ENCODE measurements at places on chromosomes 4 and X.

- DNase-seq = no peak
Observed at GRCh38 chrX:106613277-106613676, 1.5 kb downstream of the RADX start.

DNA sequence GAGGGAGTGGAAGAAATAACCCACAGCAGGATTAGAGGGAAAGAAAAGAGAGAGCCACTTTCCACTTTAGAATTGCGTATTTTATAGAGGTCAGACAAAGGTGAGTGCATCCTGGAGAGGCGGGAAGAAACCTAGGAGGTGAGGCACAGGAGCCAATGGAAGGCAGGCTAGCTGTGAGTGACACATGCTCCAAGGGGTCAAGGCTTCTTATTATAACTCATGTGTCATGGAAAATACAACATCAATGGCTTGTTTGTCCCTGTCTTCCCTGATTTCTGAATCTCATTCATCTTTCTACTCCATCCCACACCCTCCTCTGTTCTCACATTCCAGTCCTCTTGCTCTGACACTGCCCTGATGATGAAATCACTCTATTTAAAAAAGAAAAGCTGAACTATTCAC lies 14.4 kb downstream of the ANXA3 start:
- DNase-seq = no peak

- no peak for DNase-seq
Observed at GRCh38 chrX:6163721-6164120, 64.9 kb downstream of the NLGN4X start.

DNA sequence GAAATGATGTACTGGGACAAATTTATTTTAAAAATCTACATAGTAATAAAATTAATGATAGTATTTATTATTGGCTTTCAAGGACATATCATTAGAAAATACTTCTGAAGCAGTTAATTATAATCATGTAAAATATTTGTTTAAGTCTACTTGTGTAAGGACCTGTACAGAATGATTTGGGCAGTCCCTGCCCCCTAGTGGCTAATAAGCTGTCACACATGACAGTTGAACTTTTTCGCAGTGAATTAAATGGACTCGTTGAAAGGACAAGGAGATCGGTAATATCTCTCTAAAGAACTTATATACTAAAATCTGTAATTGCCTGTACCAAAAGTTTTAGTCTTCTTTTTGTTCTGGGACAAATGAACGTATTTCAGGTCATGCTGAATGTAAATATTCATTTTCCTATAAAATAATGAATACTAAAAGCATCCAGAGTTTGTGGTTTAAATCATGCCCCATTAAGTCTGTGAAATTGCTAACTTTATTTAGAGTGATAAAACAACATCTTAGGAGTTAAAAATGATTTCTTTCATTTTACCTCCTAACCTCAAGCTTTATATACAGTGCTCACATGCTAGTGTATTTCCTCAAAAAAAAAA lies 13.6 kb downstream of the EXOC1 start:
- DNase-seq = no peak

- DNase-seq = no peak
Observed at GRCh38 chr4:152243206-152243605, 292.7 kb downstream of the FBXW7 start.

DNA sequence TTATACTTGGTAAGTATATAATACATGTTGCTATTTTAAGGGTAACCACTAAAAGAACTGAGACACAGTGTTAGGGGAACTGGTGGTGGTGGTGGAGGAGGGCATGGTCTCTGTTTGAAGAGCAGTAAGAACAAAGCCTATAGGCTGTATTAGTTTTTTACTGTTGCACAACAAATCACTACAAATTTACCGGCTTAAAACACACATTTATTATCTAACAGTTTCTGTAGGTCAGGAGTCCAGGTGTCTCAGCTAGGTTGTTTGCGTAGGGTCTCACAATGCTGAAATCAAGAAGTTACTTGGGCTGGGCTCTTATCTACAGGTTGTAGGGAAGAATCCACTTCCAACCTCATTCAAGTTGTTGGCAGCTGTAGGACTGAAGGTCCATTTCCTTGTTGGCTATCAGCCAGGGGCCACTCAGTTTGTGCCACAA lies 52.6 kb downstream of the CASK start:
- DNase-seq = no peak

GRCh38 chr4:70984589-70984988 lies 8.9 kb upstream of the DCK start:
- no peak for DNase-seq

GRCh38 chr4:183422962-183423631 lies 21.3 kb upstream of the CDKN2AIP start:
- DNase-seq = no peak

DNA sequence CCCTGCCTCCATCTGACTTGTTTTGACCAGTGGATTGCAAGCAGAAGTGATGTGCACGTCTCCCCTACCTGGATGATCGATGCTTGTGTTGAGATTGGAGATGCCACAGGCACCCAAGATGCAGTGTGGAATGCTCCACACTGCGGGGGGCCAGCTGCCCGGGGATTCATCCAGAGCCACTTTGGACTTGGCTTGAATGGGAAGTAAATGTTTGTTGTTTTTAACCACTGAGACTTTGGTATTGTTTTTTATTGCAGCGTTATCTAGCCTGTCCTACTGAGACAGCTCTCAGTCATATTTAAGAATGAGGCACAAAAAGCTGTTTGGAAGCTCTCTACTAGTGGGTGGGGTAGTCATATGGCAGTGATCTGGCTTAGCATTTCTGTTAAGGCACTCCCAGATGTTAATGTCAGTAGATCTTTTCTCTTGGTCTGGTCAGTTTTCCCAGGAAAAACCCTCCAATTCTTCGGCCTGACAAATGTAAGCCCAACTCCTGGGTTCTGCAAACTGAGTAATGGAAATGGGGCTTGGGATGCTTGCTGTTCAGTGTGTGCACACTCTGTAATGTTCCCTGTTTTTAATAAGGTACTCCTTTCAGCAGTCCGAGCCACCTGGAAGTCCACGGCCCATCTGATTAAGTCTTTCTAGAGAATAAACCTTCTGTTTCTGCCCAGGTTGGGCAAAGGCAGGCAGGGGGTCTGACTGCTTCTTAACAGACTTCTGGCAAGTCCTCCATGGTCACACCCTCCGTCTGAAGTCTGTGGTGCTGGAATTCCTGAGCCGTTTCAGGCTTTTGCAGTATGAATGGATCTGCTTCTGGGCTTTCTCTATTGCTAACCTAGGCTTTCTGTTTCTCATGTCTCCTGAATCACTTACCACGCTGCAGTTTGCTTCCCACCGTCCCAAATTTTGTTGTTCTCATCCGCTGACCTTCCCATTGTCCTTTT lies 74.8 kb downstream of the WWC2 start:
- DNase-seq = no peak

- DNase-seq = no peak
Observed at GRCh38 chrX:23694606-23695005, 27.3 kb downstream of the PRDX4 start.

GRCh38 chr4:180285796-180286195 lies 1957.4 kb upstream of the TENM3 start:
- DNase-seq = no peak

DNA sequence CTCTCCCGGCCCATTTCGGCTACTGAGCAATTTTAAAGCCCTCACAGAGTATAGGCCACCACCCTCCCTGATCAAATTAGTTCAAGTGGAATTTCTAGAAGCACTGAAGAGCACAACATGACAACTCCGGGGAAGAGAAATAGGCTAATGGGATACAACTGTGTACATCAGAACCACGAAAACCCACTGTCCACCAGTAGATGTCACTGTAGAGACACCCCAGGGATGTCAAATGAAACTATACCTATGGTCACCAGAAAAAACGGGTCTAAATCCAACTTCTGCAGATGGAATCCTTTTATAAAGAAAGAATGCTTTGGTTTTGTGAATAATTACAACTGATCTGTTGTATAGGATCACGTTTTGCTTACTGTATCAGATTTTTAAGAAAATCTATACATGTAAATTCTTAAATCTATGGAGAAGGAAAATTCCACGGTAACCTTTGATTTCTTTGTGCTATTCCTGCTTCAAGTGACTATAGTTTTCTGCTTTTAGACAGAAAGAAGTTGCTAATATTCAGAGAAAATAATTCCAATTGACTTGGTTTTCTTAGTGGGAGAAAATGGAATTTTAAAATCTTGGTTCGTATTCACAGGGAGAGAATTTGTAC lies 29.5 kb upstream of the MAP3K15 start:
- DNase-seq = peak; percentile 2

DNA sequence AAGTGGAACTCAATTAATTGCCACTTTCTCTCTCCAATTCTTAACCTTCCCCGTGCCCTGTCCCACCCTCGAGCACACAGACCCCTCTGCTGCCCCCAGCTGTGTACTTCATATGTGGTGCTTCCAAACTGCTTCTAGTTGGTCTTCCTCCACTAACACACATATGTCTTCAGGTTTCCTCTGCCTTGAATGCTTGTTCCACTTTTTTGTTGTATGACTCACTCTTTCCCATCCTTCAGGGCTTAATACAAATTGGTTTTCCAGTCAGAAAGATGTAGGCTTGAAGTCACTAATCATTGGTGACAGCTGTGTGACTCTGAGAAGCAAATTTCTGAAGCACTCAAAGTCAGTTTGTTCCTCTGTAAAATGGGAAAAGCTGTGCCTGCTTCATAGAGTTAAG lies 30.6 kb downstream of the TRIM2 start:
- no peak for DNase-seq

- DNase-seq = no peak
Observed at GRCh38 chrX:34612036-34612435, 45.0 kb downstream of the TMEM47 start.

DNA sequence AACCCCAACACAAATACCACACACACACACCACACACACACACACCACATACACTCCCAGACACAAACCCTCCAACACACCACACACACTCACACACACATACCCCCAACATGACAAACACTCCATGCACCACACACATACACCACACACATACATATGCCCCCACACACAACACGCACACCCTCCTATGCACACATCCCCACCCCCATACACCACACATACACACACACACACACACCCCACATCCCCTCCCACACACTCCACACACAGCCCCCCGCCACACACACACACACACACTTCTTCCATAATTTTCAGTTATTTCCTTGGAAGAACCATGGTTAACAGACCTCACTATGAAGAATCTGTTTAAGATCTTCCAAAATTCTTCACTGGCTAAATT lies 173.5 kb upstream of the KCNIP4 start:
- no peak for DNase-seq

DNA sequence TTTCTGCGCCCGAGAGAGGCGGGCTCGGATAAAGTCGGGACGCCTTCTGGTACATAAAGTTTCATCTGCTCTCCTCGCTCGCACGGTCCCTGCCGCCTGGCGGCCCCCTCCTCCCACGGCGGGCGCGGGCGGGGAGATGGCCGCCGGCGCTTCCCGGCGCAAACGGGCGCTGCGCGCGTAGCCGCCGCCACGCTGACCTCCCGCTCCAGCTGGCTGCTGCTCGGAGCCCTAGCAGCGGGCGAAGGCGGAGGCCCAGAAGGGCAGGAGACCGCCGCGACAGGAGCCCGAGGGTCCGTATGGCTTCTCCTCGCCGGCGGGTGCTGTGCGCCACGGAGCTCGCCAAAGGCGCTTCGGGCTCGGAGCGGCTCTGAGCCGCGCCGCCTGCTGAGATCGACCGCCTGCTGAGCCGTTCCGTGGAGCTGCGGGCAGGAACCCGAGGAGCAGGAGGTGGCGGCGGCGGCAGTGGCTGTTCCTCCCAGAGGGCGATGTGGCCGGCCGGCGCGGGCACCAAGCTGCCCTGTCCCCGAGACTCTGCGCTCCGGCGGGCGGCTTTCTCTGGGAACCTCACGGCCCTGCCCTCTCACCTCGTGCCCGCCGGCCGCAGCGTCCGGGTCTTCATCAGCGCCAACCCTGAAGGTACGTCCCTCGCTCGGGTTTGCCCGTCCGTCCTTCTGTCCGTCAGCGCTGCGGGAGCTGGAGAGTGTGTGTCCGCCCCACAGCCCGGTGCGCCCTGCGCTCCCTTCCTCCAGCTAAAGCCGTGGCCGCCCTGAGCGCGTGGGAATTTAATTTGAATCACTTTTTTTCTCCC lies at the start of gene NWD2:
NWD2 (plus strand) TSS at position 161 of the 808 bp plus-strand sequence; CDS start at position 486, 325 bp downstream.
- no peak for DNase-seq

- DNase-seq = no peak
Observed at GRCh38 chrX:149569770-149570169, 17.5 kb downstream of the MAGEA9B start.

DNA sequence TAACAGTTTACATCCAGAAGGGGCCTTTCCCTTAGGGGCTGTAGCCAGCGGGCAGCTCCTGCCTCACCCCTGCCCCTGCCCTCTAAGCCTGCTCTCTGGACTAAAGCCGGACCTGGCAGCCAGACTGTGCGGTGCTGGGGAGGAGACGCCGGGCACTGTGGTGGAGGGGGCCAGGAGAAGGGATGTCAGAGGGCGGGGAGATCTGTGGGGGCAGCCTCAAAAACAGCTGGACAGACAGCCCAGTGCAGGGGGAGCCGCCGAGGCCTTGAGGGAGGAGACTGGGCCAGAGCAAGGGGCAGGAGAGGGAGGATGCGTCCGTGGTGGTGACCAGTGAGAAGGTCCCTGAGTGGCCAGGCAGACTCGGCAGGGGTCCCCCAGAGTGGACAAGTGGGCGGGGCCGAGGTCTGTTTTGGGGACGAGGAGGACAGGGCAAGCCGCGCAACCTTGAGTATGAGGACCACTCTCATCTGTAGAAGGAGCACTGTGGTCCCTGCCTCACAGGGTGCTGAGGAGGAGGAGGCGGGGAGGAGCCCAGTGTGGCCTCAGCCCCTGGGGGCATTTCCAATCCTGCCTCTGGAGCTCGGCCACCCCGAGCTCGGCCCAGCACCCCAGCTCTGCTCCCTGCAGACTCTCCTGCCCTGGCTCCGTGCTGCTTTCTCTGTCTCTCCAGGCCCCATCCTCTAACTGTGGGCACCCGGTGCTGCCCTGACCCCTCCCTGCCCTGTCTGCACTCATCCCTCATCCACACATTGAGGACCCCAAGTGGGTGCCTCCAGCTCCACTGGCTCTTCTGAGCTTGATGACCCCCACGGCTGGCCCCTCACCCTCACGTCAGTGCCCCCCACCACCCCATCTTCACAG lies 59.2 kb upstream of the NKX1-1 start:
- DNase-seq = no peak

- DNase-seq = no peak
Observed at GRCh38 chrX:32804034-32804433, 407.3 kb downstream of the DMD start.

DNA sequence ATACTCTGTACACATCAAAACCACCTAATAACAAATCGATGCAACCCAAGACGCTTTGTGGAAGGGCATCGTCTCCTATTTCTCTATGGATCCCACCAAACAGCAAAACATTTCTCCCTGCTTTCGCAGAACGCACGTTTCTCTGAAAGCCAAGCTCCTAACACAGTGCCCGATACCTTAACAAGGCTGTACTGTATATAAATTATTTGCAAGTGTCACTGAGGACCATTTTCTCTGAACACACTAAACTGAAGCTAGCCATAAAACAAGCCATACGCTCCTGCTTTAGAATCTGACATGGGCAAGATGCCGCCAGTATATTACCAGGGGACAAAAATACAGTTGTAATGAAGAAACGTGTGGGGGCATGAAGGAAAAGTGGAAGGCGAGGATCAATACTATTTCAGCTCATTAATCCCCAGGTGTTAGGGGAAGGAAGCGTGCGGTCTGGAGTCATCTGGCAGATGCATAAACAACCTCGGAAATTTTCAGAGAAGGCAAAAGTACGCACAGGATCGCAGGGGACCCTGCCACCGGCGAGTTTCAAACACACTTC lies 703 bp downstream of the KCNIP4 start:
- DNase-seq = no peak

GRCh38 chrX:53458082-53458481 lies 23.9 kb upstream of the HSD17B10 start:
- DNase-seq = no peak

GRCh38 chr4:48041535-48042137 lies 25.1 kb downstream of the NIPAL1 start:
- no peak for DNase-seq

GRCh38 chr4:138689187-138689586 lies 326.4 kb upstream of the NOCT start:
- DNase-seq = no peak
